Posterior cingulate gyrus (tissue), 11 donors: ENCODE measurements at places on chromosomes 2 and 18.

DNA sequence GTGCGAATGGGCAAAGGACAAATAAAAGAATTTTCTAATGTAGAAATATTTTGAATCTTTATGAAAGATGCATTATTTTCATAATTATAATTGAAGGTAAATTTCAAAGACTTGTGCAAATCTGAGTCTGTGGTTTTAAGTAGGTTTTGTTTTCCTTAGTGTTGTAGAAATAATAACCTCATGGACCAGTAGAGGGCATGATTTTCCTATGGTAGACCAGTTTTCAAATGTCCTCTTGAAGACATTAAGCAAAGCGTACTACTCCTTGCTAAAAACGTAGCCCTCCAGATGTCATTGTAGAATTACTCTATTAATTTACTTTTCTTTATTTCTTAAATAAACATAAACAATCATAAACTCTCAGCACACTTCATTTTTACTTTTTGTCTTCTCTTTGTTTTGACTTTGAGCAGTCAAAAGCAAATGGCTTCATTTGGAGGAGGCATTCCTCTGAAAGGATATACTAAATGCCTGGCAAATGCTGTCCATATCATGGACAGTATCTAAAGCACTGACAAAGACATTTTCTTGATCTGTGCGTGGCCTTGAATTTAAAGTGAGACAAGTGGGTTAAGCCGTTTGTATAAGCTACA is 85.8 kb upstream of the FAM237A start:
- no peak for DNase-seq

- no peak for DNase-seq
These were observed 49.6 kb upstream of the SLC5A7 start for GRCh38 chr2:107936433-107937359.

DNA sequence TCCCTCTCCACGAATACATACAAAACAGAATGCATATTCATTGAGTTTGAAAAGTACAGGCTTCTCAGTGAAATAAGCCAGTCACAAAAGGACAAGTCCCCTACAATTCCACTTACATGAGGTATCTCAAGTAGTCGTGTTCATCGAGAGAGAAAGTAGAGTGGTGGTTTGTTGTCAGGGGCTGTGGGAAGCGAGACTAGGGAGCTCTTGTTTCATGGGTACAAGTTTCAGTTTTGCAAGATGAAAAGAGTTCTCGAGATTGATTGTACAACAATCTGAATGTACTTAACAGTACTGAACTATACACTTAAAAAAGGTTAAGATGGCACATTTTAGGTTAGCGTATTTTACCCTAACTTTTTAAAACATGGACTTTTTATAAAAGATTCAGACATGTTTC is 71.5 kb upstream of the TTC39C start:
- DNase-seq, result no peak

GRCh38 chr2:15839426-15840124 is 100.8 kb upstream of the MYCN start:
- DNase-seq, result no peak

GRCh38 chr2:211435331-211435730 is 878.9 kb downstream of the CPS1 start:
- DNase-seq, result no peak

DNA sequence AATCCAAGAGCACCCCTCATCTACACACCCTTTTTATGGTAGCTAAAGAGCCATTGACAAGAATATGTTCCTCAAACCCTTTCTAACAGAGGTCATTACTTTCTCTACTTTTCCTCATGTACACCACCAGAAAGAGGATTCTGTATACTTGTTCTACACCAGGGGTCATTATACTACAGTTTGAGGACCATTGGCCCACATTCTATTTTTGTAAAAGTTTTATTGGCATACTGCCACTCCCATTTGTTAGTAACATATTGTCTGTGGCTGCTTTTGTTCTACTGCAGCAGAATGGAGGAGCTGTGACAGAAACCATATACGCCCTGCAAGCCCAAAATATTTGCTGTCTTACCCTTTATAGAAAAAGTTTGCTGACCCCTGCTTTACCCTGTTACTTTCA is 14.3 kb downstream of the HTR2B start:
- no peak for DNase-seq

GRCh38 chr2:17615728-17616351 is 75.3 kb downstream of the VSNL1 start:
- no peak for DNase-seq

GRCh38 chr18:12318857-12319256 is 10.8 kb downstream of the TUBB6 start:
- DNase-seq, result no peak

DNA sequence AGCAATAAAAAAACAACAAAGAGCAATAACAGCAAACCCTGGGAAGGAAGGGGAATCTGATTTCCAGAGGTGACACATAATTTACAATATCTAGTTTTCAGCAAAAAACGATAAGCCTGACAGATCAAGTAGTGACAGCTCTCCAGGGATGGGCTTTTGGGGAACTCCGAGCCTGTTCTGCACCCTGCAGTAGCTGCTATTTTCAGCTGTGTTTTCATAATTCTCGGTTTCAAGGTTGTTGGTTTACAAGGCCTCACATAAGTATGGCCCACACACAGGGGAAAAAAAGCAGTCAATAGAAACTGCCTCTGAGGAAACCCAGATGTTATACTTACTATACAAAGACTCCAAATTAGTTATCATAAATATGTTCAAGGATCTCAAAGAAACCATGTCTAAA is 67.7 kb upstream of the CTLA4 start:
- no peak for DNase-seq

- DNase-seq, result no peak
These were observed 10.2 kb downstream of the ZNF516 start for GRCh38 chr18:76484749-76485387.

GRCh38 chr2:35784777-35785176 is 570.8 kb upstream of the CRIM1 start:
- DNase-seq, result no peak

- DNase-seq, result no peak
These were observed 504 bp downstream of the ASAP2 start for GRCh38 chr2:9206991-9207640.

DNA sequence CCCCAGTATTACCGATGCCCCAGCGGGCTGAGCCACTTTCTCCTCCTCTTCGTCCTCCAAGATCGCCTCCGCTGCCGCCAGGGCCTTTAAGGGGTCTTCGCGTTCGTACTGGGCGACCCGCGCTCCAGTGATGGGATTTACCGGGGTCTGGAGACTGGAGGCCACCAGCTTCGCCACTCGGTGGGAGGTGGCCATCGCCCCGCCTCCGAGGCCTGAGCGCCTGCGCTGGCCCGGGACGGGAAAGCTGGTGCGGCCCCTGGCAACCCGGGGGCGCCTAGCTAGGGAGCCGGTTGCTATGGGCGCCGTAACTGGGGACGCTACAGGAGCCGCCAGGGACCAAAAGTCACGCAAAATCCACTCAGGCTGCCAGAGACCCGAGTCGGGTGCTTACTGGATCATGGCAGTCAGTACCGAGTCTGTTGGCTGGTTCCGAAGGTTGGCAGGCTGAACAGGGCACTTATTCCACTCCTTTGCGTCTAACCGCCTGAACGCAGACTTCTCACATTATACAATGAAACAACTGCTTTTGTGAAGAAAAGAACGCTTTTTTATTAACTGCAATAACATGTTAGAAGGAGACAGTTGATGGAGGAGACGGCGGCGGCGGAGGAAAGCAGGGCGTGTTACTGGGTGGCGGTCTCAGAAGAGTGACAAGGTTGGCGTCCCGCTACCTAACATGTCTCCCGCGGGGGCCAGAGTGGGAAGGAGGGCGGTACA is at the start of gene FAM161A:
TSS of gene FAM161A (minus strand) at position 214 of the 717 bp plus-strand sequence. CDS start at position 195, 19 bp downstream.
- peak; percentile 90 for DNase-seq

GRCh38 chr2:217987391-217987790 is 15.4 kb downstream of the TNS1 start:
- DNase-seq, result no peak

DNA sequence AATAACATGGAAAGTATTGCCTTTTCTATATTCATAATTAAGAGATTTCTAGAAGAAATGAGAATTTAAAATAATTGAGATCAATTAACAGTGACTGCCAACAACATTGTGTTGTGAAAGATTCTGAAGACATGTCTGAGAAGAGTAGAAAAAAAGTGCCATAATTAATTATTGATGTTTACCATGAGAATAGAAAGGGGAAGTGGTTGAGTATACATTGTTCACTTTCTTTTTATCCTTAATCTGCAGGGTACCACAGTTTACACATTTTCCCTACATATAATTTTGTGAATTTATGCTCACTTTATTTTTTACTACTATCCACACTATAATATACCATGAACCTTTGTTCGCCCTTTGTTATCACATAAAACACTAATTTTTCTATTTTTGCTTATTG is 47.1 kb upstream of the UBE2E3 start:
- no peak for DNase-seq

DNA sequence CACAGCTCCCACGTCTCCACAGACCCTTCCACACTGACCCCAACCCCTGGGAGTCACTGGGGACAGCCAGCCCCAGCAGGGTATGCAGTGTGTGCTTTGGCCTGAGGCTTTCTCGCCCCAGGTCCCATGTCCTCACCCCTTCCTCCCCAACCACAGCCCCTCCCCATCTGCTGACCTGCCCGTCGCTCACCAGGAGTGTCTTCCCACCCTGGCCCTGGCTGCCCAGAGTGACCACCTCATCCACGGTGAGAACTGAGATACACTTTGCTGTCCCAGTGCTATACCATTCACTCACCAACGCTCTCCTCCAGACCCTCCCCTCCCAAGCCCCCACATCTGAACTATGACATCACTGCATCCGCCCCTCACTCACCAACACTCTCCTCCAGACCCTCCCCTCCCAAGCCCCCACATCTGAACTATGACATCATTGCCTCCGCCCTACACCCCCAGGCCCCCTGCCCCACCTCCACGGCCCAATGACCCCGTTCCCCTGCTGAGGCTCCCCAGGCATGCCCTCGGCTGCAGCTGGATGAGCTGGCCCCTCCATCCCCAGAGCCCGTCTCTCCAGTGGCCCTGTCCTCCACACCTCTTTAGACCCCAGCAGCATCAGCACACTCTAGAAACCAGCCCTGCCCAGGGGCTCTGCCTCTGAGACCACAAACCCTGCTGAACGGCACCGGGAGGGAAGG is 55.2 kb downstream of the ANKMY1 start:
- DNase-seq, result no peak

DNA sequence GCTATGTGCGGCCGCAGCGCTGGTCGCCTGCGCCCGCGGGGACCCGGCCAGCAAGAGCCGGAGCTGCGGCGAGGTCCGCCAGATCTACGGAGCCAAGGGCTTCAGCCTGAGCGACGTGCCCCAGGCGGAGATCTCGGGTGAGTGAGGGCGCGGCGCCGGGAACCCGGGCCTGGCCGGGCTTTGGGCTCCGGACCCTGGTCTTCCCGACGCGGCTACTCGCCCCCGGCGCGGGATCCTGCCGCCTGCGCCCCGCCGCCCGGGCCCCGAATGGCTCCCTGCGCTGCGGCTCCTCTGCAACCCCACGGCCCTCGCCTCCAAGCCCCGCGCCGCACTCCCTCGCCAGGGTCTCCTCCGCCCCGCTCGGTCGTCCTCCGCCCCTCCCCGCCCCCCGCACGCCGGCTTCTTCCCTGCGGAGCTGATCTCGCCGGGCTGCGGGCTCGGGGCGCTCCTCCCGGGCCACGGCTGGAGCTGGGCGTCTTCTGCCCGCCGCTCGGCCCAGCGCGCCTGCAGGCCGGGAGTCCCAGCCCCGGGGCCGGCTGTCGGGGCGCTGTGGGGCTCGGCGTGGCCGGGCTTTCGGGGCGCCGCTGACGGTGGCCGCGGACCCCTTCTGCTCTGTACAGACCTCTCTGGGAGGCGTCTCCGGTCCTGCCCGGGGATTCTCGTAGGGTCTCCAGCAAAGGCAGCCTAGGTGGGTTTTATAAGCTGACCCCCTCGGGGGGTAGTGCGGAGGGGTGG is 652 bp downstream of the GPC1 start:
- DNase-seq, result no peak

DNA sequence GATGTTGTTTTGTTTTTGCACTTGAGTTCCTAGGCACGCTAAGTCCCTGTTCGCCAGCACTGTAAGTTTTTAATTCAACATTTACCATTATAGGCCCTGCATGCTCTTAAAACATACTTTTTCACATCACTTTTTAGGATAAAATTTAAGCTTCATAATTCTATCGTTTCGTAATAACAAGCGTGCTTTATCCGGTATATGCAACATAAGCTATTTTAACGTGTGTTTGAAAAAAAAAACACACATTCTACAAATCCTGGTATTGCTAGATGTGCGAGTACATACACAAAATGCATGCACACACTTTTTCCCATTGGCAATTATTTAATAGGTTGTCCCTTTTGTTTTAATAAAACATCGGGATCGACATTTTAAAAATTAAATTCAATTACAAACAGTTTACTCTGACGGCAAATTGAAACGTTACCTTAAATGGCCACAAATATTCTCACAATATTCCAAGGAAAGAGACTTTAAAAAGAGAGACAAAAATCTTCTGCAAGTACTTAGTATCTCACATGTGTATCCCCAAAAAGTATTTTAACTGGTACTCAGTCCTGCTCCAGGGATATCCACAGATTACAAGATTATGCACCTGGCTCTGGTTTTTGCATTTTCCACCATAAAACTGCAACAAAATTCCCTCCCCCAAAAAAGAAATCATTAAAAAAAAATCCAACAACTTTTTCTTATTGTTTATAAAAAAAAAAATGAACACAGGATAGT is 1.0 kb upstream of the TCF4 start:
- DNase-seq, result no peak

DNA sequence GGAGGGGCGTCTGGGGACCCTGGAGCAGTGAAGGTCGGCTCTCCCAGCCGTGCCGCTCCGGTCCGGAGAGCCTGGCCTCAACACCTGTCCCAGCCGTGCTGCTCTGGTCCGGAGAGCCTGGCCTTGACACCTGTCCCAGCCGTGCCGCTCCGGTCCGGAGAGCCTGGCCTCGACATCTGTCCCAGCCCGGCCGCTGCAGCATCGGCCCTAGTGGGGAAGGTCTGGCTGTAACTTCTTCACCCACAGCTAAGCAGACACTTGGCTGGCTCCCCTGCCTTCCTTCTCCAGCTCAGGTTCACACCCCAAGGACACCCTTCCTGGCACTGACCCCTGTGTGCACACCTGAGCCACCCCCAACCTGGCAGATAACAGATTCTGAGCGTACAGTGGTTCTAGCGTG is 4.6 kb downstream of the KCNG2 start:
- DNase-seq, result no peak

DNA sequence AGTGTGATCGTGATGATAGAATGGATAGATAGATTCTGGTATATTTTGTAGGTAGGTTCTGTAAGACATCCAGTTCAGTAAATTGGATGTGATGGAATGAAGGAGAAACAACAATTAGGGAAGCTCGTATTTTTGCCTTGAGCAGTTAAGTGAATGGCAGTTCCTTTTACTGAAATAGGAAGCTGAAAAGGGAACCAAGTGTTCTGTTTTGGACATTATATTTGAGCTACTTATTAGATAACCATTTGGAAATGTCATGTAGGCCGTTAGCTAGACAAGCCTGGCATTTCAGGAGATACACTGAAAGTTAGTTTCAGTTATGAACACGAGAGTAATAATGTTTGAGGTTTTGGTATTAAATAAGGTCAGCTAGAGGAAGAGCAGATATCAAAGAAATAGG is 41.5 kb downstream of the MARCHF7 start:
- DNase-seq, result no peak

DNA sequence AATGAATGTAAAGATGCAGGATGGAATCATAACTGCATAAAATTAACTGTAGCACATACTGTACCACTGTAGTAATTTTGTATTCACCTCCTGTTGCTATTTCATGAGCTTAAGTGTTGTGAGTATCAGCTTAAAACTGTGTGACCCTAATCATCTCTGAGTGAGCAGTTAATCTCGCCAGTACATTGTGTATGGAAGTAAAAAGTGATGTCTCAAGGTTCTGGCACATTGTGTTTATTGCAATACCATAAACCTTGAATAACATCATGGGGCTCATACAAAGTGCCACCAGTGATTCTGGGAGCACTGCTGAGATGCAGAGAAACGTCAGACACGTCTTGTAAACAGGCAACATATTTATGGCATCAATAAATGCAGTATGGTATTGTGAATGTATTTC is 124.5 kb downstream of the PMAIP1 start:
- DNase-seq, result no peak
